Bronchial smooth muscle cell (primary cell): ENCODE measurements at places on chromosomes 5 and 9. TPM values are rescaled to one million over a fixed set of nuclear protein-coding genes. Genes with fewer than 3 reads are reported as not detected.

NXNL2 gene
- total RNA-seq: 0.77 and 3.0 TPM in 2 replicates

SH3RF2 gene
- total RNA-seq: 0.09 and 0.79 TPM in 2 replicates

AQP7 gene
- total RNA-seq: 0.34 and 0.47 TPM in 2 replicates

CBY3 gene
- total RNA-seq: 0.16 TPM in 1 of 2 replicates, not detected in the other

FAM200C gene
- total RNA-seq: 3.0 and 3.2 TPM in 2 replicates

SPATA31A1 gene
- not detected in 2 replicates for total RNA-seq

CDH6 gene
- 62.3 and 85.1 TPM in 2 replicates for total RNA-seq

CD72 gene
- 1.3 and 1.9 TPM in 2 replicates for total RNA-seq

NUTM2F gene
- total RNA-seq: not detected in 2 replicates

GAS1 gene
- 48.3 and 50.0 TPM in 2 replicates for total RNA-seq

TYRP1 gene
- not detected in 2 replicates for total RNA-seq

CSNK1A1 gene
- 408 and 579 TPM in 2 replicates for total RNA-seq

CCDC171 gene
- total RNA-seq: 4.4 and 5.7 TPM in 2 replicates

KCNN2 gene
- total RNA-seq: 0.16 TPM in 1 of 2 replicates, not detected in the other

ADAMTSL2 gene
- under 0.01 TPM in 1 of 2 replicates, not detected in the other for total RNA-seq

C5orf34 gene
- 1.1 and 1.9 TPM in 2 replicates for total RNA-seq

PCDHB9 gene
- 0.16 and 0.69 TPM in 2 replicates for total RNA-seq

OR2Y1 gene
- not detected in 2 replicates for total RNA-seq

POU5F2 gene
- total RNA-seq: 0.43 and 0.63 TPM in 2 replicates

FBP2 gene
- total RNA-seq: not detected in 2 replicates

EGFLAM gene
- total RNA-seq: 0.16 and 0.26 TPM in 2 replicates

TPM2 gene
- total RNA-seq: 925 and 1,339 TPM in 2 replicates
